ENCODE measurements at places on chromosomes 16 and 17. TPM values are rescaled to one million over a fixed set of nuclear protein-coding genes. Genes with fewer than 3 reads are reported as not detected.

Gene AIPL1
- not detected for total RNA-seq

Gene MYO15A
- 0.71 TPM for total RNA-seq

Gene KRT12
- not detected for total RNA-seq

Gene RNF40
- 71.8 TPM for total RNA-seq

Gene TUFM
- total RNA-seq: 293 TPM

Gene GFAP
- 0.98 TPM for total RNA-seq

Gene LDAF1
- total RNA-seq: 20.4 TPM

Gene MAZ
- total RNA-seq: 153 TPM

Gene ABCC12
- total RNA-seq: 0.03 TPM

Gene KRT28
- total RNA-seq: not detected

Gene BICDL2
- total RNA-seq: not detected

Gene LITAFD
- not detected for total RNA-seq

Gene MAPK8IP3
- total RNA-seq: 69.5 TPM

Gene MRPS34
- total RNA-seq: 252 TPM

Gene MAPT
- 2.1 TPM for total RNA-seq

Gene PPP1R27
- not detected for total RNA-seq

Gene SOST
- not detected for total RNA-seq
